HCT116 (cell line): ENCODE measurements at places on chromosomes 12 and 14.

GRCh38 chr14:92595267-92595666 lies 81.7 kb downstream of the RIN3 start:
- DNase-seq = no peak

- no peak for DNase-seq
Observed at GRCh38 chr12:66944365-66944764, 265.5 kb upstream of the GRIP1 start.

DNA sequence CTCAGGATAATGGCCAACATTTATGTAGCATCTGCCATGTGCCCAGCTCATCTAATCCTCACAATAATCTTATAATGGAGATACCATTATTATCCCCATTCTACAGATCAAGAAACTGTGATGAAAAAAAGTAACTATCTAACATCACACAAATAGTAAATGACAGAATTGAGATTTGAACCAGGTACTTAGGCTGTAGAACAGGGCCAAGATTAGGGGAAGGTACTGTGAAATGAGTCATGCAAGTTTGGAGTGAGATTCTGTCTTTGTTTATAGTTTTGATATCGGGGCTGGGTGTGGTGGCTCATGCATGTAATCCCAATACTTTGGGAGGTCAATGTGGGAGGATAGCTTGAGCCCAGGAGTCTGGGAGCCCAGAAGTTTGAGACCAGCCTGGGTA lies 1.3 kb upstream of the GNPTAB start:
- DNase-seq = no peak

- DNase-seq = no peak
Observed at GRCh38 chr12:4991373-4991772, 52.3 kb upstream of the KCNA5 start.

- no peak for DNase-seq
Observed at GRCh38 chr12:92519284-92519683, 183.5 kb upstream of the PLEKHG7 start.

GRCh38 chr14:61940666-61941420 lies 178.6 kb downstream of the SNAPC1 start:
- DNase-seq = no peak

- DNase-seq = no peak
Observed at GRCh38 chr12:43789941-43790340, 16.2 kb downstream of the TWF1 start.

GRCh38 chr12:23281295-23281694 lies 656.3 kb downstream of the ETNK1 start:
- no peak for DNase-seq

DNA sequence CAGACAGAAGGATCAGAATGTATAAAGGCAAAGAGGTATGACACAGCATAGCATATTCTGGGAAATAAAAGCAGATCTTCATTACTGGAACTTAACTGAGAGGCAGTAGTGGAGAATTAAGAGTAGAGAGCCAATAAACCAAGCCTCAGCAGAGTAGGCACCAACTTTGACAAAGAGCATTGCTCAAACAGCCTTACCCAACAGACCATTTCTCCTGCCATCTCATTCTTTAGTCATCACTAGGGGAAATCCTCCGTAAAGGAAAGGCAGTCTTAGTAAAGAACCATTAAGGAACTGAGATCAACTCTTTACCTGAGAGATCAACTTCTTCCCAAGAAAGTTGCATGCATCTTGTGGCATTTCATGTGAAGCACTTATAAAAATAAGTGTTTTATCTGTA lies 36.6 kb downstream of the SENP1 start:
- no peak for DNase-seq

GRCh38 chr12:89140602-89141238 lies 211.6 kb downstream of the DUSP6 start:
- DNase-seq = no peak

- DNase-seq = no peak
Observed at GRCh38 chr12:45077251-45077650, 26.4 kb upstream of the DBX2 start.

DNA sequence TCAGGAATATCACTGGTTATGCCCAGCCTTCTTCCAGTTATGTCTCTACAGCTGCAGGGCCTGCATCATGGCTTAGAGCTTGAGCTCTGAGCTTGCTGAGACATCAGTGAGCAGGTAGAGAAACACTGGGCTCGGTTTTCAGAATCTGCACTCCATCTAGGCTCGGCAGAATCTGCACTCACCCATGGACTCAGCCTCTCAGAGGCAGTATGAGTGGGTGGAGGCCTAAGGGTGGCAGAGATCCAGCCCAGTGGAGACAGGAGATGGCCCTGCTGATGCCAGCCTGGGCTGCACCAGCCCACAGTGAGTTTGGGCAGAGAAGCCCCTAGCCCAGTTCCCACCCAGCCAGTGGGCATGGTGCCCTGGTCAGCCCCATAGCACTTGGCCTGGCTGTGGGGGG lies 12.8 kb downstream of the KRT80 start:
- DNase-seq = no peak

GRCh38 chr12:49335955-49336644 lies 888 bp downstream of the C1QL4 start:
- DNase-seq = no peak

- DNase-seq = no peak
Observed at GRCh38 chr14:100570726-100571454, 16.3 kb downstream of the BEGAIN start.

- no peak for DNase-seq
Observed at GRCh38 chr14:102056694-102057442, 30.0 kb downstream of the HSP90AA1 start.

- DNase-seq = peak; percentile 41
Observed at GRCh38 chr12:26338586-26339572, 143.5 kb downstream of the SSPN start.

DNA sequence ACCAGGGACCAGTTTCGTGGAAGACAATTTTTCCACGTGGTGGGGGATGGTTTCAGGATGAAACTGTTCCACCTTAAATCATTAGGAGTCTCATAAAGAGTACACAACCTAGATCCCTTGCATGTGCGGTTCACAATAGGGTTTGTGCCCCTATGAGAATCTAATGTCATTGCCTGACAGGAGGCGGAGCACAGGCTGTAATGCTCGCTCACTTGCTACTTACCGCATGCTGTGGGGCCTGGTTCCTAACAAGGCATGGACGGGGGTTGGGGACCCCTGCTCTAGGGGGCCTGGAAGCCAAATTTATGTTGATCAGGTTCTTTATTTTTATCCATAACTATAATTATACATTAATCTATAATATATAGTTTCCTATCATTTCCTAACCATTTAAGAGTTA lies 315.3 kb downstream of the MED13L start:
- DNase-seq = no peak

DNA sequence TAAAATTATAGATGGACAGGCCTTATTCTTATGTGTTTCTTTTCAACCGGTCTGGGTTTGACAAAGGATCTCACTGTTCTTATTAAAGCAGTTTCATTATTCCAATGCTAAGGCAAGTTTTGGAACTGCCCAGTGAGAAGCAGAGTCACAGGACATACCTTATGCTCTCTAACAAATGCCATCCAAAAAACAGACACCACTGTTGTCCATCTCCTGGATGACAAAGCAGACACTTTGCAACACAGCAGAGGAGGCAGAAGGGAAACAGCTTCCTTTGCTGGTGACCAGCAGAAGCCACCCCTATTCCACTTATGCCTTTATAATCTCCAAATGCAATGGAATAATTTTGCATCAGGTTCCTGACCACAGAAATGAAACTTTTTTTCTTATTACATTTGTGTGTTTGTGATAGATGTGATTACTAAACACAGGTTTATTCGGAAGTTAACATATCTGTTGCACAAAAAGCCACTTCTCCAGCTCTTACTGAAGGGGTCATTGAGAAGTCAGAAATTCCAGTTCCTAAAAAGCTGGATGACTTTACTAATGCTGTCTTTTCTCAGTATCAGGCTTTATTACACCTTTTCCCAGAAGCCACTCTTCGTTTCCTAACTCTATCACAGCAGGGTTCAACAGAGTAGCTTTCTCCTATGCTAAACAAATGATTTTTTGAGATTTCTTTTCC lies 115.6 kb downstream of the BTG1 start:
- no peak for DNase-seq

DNA sequence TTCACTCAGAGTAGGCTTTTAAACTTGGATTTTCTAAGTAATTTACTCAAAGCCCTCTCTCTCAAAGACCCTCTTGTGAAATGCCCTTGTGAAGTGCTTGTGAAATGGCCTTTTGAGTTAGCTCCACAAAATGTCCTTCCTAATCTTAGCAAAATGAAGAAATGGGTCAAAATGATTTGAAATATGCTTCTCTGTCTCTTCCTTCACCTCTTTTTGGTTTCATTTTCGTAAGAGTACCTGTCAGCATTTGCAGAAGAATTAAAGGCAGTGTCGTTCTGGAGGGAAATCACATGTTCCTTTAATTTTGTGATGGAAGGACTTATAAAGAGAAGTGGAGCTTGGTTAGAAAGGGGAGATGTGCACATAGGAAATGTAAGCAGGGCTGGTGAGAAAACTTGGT lies 93.7 kb downstream of the HMGA2 start:
- DNase-seq = no peak

DNA sequence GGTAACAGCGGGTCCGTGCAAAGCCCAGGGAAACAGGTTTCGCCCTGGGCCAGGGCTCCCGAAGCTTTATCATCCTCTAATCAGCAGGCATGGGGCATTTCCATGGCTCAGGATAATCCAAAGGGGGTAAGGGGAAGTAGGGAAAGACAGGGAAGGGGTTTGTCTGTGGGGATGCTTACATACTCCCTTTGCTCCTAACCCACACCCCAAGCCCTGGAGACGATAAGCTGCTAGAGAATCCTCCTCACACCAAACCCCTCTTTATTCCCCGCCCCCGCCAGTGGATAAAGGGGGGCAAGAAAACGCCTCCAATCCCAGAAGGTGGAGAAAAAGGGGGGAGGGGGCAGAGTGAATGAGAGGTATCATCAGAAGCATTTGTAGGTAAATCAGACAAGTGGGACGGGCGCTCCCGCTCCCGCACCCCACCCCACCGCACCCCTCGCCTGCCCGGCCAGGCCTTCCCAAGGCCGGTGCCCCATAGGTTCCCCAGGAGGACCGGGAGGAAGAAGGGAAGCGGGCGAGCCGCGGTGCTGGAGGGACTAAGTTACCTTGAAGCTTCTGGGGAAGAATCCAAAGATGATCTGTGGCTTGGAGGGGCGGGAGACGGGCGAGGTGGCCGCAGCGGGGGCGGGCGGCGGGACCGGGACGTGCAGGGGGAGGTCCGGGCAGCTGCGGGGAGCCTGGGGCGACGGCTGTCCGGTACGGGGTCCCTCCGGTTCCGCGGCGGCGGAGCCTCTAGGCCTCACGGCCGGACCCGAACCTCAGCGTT lies 762 bp downstream of the PPP2R5E start:
- no peak for DNase-seq

- DNase-seq = peak; percentile 27
Observed at GRCh38 chr14:24710403-24711112, 76.6 kb upstream of the GZMB start.

DNA sequence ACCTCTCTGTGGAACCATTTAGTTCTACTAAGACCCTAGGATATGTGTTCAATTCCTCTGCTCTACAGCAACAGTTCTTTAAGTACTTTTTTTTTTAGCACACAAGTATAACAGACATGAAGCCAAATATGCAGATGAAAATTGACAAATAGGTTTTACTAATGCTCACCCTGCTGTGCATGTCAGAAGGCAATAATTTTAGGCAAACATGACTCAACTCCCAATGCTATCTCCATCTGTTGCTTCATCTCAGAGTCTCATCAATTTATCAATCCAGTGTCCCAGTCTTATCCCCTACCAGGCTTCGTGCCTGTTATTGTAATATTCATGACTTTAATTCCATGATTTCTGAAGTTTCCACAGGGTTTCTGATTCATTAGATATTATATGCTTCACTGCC lies 57.7 kb downstream of the DBX2 start:
- no peak for DNase-seq

- DNase-seq = no peak
Observed at GRCh38 chr12:108491256-108491655, 23.8 kb upstream of the FICD start.

DNA sequence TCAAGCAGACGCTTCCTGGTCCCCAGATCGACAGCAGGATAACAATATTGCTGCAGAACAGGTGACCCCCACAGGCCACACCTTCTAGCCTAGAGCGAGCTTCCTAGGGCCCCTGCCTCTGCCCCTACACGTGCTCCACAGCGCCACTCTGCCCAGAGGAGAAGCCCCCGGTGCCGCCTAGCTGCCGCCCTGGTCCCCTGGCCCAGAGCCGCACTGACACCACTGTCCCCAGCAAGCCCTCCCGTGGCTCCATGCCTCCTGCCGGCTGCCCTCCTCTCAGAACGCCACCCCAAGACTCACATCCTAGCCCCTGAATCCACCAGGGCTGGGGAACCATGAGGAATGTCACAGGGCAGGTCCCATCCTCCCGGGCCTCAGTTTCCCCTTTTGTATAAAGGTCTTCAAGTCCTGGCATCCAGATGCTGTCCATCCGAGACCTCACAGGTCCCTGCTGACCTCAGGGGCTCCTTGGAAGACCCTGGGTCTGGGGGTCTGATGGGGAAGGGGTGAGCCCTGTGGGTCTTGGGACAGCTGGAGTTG lies 31.0 kb downstream of the JAG2 start:
- DNase-seq = no peak

DNA sequence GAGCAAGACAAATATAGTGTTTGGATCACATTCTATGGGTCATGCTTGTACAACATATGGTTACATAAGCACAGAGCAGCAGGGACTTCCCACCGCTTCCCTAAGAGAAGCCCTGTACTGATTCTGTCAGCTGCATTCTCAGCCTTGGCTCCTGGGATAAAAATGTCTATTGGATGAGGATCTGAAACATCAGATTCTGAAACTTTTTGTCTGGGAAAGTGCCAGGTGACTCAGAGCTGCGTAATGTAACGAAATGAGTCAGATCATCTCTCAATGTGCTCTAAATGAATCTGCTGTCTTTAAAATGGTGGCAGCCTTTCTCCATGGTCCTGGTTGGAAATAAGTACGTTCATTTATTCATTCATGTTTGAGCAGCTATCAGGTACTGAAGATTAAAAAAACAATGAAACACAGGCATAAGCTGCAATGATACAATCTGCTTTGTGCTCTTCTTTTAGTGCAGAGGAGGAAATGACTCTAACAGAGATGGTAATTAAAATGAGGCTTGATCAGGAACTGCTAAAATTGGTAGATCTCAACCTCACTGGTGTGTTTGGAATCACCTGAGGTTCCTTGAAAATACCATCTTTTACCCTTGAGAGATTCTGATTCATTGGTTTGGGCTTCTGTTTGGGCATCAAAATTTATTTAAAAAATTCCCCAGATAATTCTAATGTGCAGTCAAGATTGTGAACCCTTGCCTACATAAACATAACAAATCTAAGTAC lies 99.1 kb upstream of the NAP1L1 start:
- DNase-seq = peak; percentile 46

DNA sequence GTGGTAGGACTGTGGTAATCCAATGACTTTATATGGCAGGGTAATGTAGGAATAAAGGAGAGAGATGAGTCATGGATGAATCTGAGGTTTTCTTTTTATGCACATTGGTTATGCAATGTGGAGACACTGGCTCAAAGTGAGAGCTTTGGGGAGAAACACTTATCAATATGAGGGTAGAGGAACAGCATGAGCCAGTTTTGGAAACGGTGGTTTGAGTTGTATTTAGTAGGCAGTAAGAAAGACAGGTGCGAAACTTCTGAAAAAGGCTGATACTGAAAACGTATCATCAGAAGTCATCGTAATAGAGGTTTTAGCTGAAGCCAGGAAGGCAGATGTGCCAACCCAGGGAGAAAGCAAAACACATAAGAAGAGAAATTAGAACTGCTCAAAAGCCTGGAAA lies 854.8 kb upstream of the SEL1L start:
- no peak for DNase-seq
